ENCODE measurements at places on chromosomes 7 and 10.
A peak's percentile ranks its signal among the peaks of the same experiment; 100 is the strongest.

DNA sequence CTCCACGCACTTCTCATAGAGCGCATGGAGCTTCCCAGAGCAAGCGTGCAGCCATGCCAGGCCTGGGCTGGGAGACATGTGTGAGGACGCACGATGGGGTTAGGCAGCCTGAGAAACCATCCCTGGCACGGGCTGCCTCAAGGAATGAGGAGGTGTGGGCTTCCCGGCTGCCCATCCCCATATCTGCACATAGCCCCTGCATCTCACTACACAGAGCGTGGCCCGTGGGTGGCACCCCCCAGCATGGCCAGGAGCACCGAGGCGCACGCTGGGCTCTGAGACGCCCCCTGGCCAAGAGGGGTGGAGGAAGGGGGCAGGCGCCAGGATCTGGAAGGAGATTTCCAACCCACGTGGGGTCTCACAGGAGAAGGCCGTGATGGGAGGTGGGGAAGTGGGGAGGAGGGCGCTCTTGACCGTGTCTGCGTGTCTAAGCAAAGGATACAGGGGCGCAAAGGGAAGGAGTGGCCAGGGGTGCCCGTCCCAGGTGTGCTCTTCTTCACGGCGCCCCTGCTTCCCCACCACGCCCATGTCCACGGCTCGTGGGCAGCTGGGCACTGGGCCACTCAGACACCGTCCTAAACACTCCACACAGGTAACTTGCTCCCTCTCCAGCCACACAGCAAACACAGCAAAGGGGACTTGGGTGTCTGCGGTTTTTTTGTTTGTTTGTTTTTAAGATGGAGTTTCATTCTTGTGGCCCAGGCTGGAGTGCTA lies 340.5 kb downstream of the PTPRN2 start:
- DNase-seq = no peak

- DNase-seq = peak; percentile 8
Measured at GRCh38 chr10:59553162-59553900, 156.3 kb downstream of the SLC16A9 start.

- DNase-seq = no peak
Measured at GRCh38 chr7:137480824-137481365, 137.4 kb upstream of the PTN start.

DNA sequence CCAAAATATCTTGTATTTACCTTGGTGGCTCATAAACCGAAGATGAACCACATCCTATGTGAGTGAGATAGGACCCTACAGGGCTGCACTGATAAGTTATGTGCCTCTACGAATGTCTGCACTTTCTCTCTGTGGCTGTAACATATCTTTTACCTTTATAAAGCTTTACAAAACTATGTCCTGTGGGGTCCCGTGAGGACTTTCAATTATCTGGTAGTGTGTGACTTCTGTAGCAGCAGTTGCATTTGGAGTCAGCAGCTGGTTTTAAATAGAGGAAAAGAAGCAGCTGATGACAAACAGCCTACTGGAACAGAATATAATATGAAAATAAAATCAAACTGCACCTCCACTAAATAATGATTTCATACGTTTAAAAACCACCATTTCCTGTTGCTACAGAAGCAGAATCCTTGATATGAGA lies 222.4 kb upstream of the GNAI1 start:
- no peak for DNase-seq

DNA sequence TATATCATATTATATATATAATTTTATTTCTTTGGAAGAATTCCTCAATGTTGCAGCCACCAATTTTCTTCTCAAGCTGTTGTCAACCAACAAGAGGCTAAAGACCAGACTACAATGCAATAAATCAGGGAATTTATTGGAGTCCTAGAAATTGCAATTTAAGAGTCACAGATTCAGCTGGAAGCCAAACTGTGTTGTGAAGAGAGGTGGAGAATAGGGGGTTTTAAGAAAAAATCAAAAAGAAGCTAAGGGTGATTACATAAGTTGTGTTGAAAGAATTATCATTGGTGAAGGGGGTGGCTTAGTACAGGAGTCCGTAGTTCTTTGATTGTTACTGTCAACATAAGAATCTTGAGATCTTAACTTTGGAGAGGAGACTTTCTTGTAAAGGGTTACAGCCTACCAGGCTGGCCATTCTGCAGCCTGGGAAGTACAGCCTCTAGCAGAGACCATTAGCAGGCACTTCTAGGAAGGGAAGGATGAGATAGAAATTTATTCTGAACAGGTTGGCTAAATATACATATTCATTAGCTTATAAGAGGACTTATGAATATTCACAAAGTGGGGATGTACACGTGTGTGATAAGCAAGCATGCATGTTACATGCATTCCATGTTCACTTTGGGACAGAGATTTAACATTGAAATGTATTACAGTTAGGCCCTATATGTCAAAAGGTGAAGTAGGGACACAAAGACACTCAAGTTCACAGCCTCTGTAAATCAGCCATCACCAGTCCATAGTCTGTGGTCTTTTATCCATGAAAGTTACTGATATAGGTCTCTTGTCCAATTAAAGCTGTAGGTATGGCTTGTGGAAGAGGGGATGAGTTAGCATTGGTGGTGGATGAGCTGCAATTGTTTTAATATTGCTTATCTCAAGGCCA lies 8.3 kb upstream of the TMEM168 start:
- no peak for DNase-seq

DNA sequence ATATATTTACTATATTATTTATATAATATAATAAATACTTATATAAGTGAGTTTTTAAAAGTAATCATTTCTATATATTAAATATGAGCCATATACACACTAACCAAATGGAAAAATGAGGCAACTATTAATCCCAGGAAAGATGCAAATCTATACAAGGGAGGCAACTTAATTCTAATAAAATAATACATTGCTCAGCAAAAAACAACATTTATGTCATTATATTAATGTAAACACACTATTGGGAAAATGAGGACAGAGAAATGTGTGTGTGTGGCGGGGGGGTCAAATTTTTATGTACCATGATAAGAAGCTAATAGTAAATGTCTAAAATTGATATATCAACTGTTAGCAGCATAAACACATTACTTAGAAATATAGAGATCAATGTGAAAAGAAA lies 23.3 kb upstream of the DGKI start:
- DNase-seq = no peak

All from anterior cingulate cortex (tissue), 58 donors.